ENCODE measurements at places on chromosomes 1 and 21. TPM values are rescaled to one million over a fixed set of nuclear protein-coding genes. Genes with fewer than 3 reads are reported as not detected.

VSIG8 gene
- total RNA-seq: 0.08 TPM

ELK4 gene
- 3.5 TPM for total RNA-seq

CXADR gene
- total RNA-seq: 1.6 TPM

KIFAP3 gene
- total RNA-seq: 20.7 TPM

NBPF1 gene
- 36.2 TPM for total RNA-seq

COL11A1 gene
- total RNA-seq: 6.7 TPM

CD1D gene
- 0.23 TPM for total RNA-seq

LCE3E gene
- total RNA-seq: not detected

GSTM1 gene
- 6.1 TPM for total RNA-seq

KANK4 gene
- not detected for total RNA-seq

S100A7 gene
- total RNA-seq: not detected

Measured in smooth muscle cell of the coronary artery (primary cell).